ENCODE measurements at places on chromosomes 13 and 19. TPM values are rescaled to one million over a fixed set of nuclear protein-coding genes. Genes with fewer than 3 reads are reported as not detected.

The PSG2 gene
- total RNA-seq, result not detected

The CD22 gene
- not detected for total RNA-seq

The ZNF492 gene
- 0.08 TPM for total RNA-seq

The SHC2 gene
- total RNA-seq, result 11.3 TPM

The NKG7 gene
- total RNA-seq, result 1.8 TPM

The POLR1G gene
- total RNA-seq, result 5.2 TPM

Data from left ventricle myocardium inferior (tissue), 1 donor.